ENCODE measurements at places on chromosomes 12 and 14.

- no peak for DNase-seq
Measured at GRCh38 chr12:83784298-83784890, 1097.7 kb downstream of the TMTC2 start.

GRCh38 chr12:91931111-91931510, 214.5 kb downstream of the BTG1 start:
- DNase-seq, result no peak

GRCh38 chr12:45974171-45974719, 16.1 kb downstream of the SCAF11 start:
- DNase-seq, result no peak

- no peak for DNase-seq
Measured at GRCh38 chr12:75786070-75786469, 245.5 kb downstream of the PHLDA1 start.

GRCh38 chr12:7994731-7995205, 37.7 kb upstream of the FOXJ2 start:
- no peak for DNase-seq

DNA sequence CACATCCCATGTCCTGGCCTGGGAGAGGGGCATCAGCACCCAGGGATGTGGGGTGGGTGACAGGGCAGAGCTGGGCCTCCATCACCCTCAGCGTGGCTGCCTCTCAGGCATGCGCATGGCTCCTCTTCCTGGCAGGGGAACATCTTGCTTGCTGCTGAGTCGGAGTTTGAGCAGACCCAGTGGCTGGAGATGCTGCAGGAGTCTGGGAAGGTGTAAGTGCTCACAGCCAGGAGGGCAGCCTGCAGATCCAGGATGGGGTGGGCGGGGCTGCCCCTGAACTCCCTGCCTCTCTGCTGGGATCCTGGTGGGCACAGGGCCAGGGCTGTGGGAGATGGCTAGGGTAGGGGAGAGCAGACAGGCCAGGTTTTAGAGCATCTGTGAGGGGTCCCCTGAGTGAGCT, 16.2 kb downstream of the PLEKHD1 start:
- DNase-seq, result no peak

GRCh38 chr14:65027127-65027799, 40.6 kb downstream of the FNTB start:
- DNase-seq, result no peak

DNA sequence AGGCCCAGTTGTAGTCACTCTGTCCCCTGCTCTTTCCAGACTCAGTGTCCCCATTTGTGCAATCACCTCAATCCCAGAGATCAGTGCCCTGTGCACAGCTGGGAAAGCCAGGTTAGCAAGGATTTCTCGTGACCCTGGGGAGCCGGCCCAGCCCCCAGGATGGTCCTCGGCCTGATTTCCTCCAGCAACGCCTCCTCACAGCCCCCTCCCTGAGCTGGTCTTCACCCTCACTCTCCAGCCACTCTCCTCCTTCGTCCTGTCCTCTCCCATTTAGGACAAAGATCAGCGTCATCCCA, 194.8 kb upstream of the C14orf180 start:
- peak; percentile 29 for DNase-seq

- DNase-seq, result no peak
Measured at GRCh38 chr12:21764065-21764464, 10.4 kb downstream of the KCNJ8 start.

DNA sequence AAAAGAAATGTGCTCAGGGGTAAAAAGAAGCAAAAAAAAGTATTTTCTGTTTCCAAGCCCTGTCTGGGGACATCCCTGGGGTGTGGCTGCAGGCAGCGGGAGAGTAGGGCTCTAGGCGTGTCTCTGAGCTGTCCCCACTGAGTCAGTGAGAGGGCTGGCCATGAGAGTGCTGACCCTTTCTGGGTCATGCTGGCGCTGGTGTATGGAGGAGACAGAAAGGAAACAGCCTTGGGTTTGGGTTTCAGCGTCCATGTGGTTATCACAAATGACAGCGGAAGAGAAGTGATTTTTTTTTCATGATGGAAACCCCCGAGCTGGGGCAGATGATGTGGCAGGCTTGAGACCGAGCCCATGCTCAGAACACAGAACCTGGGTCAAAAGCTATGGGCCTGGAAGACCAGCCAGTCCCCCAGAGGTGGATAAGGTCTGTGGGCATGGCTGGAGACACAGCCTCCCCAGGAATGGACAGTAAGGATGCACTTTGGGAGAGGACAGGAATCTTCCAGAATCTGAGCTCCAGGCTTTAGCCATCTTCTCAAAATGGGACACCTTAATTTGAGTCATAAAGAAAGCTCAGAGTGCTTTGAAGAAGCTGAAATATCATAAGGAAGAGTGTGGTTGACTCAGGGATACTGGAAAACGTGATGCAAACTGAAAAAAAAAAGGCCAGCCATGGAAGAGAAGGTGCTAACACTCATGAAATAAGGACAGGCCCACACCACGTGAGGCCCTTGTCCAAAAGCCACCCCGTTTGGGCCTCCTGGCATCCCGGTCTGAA, 36.2 kb downstream of the SYNE3 start:
- peak; percentile 68 for DNase-seq

- peak; percentile 85 for DNase-seq
Measured at GRCh38 chr14:68795597-68796417, 2.9 kb upstream of the ZFP36L1 start.

DNA sequence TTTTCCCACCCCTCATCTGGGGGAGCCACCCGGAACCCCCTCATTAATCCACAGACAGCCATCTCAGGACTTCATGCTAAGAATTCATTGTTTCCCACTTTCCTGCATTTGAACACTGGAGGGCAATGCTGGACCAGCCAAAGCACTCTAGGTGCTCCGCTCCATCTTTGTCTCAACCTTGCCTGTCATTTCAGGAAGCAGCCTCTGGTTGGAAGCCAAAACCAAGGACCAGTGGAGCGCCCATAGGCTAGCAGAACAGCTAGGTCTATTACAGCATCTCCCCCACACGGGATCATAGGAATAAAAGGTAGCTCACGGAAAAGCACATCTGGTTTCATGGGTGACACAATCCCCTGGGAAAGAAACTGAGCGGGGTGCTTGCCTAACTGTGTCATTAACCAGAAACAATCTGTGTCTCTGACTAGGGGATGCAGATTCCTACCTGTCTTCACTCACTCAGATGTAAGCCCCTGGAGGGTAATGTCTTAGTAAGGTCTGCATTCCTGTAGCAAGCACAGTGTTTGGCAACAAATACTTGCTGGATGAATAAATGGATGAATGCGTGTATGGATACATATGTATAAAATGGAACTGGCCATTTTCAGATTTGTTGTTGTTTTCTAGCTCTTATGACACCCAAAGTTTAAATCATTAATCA, 197.0 kb downstream of the DAD1 start:
- DNase-seq, result peak; percentile 70

- no peak for DNase-seq
Measured at GRCh38 chr14:83247924-83248639, 1714.4 kb upstream of the SEL1L start.

GRCh38 chr12:11797317-11797913, 147.9 kb downstream of the ETV6 start:
- DNase-seq, result no peak

GRCh38 chr12:85805654-85806053, 30.6 kb downstream of the RASSF9 start:
- DNase-seq, result no peak

Data from GM13976 (cell line).